ENCODE measurements at places on chromosomes 5 and 9. TPM values are rescaled to one million over a fixed set of nuclear protein-coding genes. Genes with fewer than 3 reads are reported as not detected.

DNA sequence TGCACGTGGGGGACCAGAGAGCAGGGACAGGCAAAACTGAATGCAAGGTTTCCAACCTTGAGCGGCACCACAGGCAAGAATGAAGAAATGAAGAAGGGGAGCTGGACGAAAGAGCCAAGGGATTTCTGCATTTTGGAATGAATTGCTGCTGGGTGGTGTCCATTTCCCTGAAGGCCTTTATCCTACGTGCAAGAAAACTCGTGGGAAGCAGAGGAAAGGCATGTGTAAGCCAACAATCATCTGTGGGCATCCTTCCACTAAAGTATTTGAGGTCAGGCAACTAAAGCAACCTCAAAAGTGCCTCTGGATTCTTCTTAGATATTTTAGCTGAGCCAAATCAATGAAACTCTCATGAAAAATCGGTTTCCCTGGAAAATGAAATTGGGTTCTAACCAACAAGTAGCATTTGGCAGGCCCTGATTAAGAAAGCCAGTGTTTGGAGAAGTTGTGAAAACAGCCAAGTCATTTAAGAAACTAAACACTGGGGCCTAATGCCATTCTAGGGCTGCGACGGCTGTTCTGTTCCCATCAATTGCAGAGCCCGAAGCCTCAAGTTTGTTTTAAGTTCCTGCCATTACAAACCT lies 4.7 kb upstream of the TGFBI start:
- no peak for DNase-seq
- H3K27me3 ChIP-seq: peaks cover 10% of the 10 kb centered on the region
- no peak overlapping the region for H3K27ac ChIP-seq
- H3K36me3 ChIP-seq: no peaks in the 10 kb centered on the region

DNA sequence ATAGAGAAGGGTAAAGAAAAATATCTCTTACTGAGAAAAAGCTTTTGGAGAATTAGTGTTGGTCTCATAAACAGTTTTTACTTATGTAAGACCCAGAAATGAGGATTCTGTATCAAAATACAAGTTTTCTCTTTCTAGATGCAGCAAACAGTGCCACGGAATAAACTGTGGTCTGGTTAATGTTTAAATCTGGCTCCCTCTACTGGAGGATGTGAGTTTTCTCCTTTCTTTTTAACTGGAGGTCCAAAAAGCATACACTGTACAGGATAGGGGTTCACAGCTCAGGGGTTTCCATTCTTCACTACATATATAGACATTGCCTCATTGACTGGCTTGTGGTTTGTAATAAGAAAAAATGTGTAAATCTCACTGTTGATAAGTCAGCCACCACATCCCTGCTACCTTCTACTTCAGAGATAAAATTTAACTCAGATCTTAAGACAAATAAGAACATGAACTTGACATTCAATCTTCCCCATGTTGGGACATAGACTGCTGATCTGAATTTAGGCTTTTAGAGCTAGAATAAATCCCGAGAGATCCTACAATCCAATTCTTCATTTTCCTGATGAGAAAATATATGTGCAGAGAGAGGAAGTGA lies 98.9 kb downstream of the CFAP95 start:
- H3K36me3 ChIP-seq: no peaks in the 10 kb centered on the region
- no peak overlapping the region for H3K27ac ChIP-seq
- no peaks in the 10 kb centered on the region for H3K27me3 ChIP-seq
- H3K4me1 ChIP-seq: peaks cover 7% of the 10 kb centered on the region
- no peak overlapping the region for H3K4me3 ChIP-seq
- DNase-seq: no peak

GRCh38 chr5:77709993-77710685 lies 66.0 kb downstream of the TBCA start:
- no peaks in the 10 kb centered on the region for H3K4me1 ChIP-seq
- no peaks in the 10 kb centered on the region for H3K27me3 ChIP-seq
- no peak overlapping the region for H3K4me3 ChIP-seq
- H3K27ac ChIP-seq: no peak overlapping the region
- peaks cover 21% of the 10 kb centered on the region for H3K36me3 ChIP-seq

DNA sequence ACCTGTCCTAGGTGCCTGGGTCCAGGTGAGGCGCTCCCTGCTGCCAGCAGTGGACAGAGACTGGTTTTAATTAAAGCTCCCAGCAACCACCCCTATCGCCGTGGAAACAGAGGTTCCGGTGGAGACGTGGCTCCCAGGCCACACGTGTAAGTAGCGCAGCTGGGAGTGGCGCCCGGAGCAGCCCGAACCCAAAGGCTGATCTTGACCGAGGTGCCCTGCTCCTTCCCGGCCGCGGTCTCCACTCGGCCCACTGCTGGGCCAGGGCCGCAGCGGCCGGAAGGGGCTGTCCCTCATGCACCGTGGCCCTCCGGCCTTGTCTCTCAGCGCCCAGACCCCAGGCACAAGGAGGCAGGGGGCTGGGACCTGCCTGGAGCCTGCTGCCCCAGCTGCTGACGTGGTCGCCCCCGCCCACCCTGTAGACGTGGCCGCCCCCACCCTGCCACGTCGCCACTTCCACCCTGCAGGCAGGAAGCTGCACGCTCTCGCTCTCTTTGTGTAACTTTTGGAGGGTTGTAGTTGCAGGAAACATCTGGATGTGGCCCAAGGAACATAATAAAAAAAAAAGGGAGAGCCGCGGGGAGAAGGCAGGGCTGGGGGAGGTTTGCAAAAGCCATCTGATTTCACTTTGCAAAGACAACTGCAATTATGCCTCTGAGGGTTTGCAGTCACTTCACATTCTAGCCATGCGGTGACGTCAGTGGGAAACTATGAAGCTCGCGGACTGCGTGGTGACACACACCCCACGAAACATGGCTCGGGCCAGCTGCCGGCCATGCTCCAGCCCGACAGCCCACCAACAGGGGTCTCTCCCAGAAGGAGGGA lies 129.9 kb downstream of the RXRA start:
- H3K4me3 ChIP-seq: no peak overlapping the region
- H3K27me3 ChIP-seq: no peaks in the 10 kb centered on the region
- H3K4me1 ChIP-seq: no peaks in the 10 kb centered on the region
- H3K27ac ChIP-seq: no peak overlapping the region

GRCh38 chr5:17187011-17187785 lies 30.2 kb upstream of the BASP1 start:
- H3K4me1 ChIP-seq: peaks cover 1% of the 10 kb centered on the region
- H3K27ac ChIP-seq: no peak overlapping the region
- no peak overlapping the region for H3K4me3 ChIP-seq
- H3K36me3 ChIP-seq: peaks cover 2% of the 10 kb centered on the region

GRCh38 chr9:581673-582497 lies 259.6 kb upstream of the DMRT1 start:
- H3K4me1 ChIP-seq: no peaks in the 10 kb centered on the region
- peaks cover 20% of the 10 kb centered on the region for H3K36me3 ChIP-seq
- no peak overlapping the region for H3K4me3 ChIP-seq
- H3K27ac ChIP-seq: no peak overlapping the region
- peak; percentile 71 for DNase-seq
- H3K27me3 ChIP-seq: no peaks in the 10 kb centered on the region

DNA sequence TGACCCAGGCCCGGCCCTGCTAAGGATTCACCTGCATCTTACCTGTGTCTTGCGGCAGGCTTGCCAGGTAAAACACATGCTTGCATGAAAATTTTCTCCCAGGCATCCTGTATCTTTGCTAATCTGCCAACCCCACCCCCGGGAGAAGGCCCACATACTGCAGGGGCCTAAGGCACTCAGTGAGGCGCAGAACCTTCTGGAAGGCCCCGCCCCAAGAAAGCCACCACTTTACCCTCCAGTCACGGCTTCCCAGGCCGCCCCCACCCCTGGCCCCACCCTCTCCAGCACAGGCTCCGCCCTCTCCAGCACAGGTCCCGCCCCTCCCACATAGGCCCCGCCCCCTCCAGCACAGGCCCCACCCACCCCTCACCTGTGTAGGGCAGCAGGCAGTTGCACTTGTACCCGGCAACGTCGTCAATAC lies 29.8 kb upstream of the SEC16A start:
- no peak overlapping the region for H3K27ac ChIP-seq
- H3K4me3 ChIP-seq: no peak overlapping the region
- H3K36me3 ChIP-seq: peaks cover 57% of the 10 kb centered on the region
- H3K27me3 ChIP-seq: no peaks in the 10 kb centered on the region
- peak; percentile 54 for DNase-seq

DNA sequence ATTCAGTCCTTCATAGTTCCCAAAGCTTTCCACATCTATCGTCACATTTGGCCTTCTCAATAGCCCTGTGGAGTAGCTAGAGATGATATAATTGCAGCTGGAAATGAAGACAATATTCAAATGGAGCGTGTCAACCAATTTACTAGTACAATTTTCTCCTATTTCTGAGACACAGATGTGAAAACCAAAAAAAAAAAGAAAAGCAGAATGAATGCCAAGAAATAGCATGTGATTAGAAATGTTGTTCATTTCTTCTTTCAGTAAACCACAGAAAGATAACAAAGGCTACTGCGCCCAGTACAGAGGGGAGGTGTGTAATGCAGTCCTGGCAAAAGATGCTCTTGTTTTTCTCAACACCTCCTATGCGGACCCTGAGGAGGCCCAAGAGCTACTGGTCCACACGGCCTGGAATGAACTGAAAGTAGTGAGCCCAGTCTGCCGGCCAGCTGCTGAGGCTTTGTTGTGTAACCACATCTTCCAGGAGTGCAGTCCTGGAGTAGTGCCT lies 99.0 kb downstream of the MUSK start:
- no peak overlapping the region for H3K27ac ChIP-seq
- no peak for DNase-seq
- H3K4me1 ChIP-seq: no peaks in the 10 kb centered on the region
- H3K27me3 ChIP-seq: no peaks in the 10 kb centered on the region
- H3K4me3 ChIP-seq: no peak overlapping the region

GRCh38 chr9:87498046-87498810 lies 561 bp downstream of the DAPK1 start:
- H3K27ac ChIP-seq: no peak overlapping the region
- H3K27me3 ChIP-seq: no peaks in the 10 kb centered on the region
- peaks cover 23% of the 10 kb centered on the region for H3K36me3 ChIP-seq
- H3K4me3 ChIP-seq: peak overlapping the region; percentile 94
- no peaks in the 10 kb centered on the region for H3K4me1 ChIP-seq

The NUTM2F gene
- total RNA-seq: not detected

GRCh38 chr9:117096138-117096537 lies 318.7 kb downstream of the ASTN2 start:
- no peak overlapping the region for H3K27ac ChIP-seq
- peaks cover 16% of the 10 kb centered on the region for H3K4me1 ChIP-seq
- no peak for DNase-seq
- no peaks in the 10 kb centered on the region for H3K27me3 ChIP-seq

DNA sequence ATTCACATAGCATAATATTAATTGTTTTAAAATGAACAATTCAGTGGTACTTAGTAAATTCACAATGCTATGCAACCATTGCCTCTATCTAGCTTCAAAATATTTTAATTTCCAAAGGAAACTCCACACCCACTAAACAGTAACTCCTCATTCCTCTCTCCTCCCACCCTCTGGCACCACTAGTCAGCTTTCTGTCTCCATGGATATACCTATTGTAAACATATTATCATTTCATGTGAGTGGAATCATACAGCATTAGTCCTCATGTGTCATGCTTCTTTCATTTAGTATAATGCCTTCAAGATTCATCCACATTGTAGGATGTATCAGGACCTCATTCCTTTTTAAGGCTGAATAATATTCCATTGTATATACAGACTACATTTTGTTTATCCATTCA lies 48.6 kb downstream of the PHF2 start:
- H3K4me1 ChIP-seq: no peaks in the 10 kb centered on the region
- H3K27ac ChIP-seq: no peak overlapping the region
- no peak for DNase-seq

GRCh38 chr9:73011181-73011750 lies 58.4 kb upstream of the ALDH1A1 start:
- H3K4me1 ChIP-seq: no peaks in the 10 kb centered on the region
- no peak overlapping the region for H3K4me3 ChIP-seq
- no peak overlapping the region for H3K27ac ChIP-seq
- no peaks in the 10 kb centered on the region for H3K27me3 ChIP-seq
- DNase-seq: no peak

- no peak overlapping the region for H3K4me3 ChIP-seq
- no peak for DNase-seq
- no peaks in the 10 kb centered on the region for H3K27me3 ChIP-seq
- H3K36me3 ChIP-seq: no peaks in the 10 kb centered on the region
Observed at GRCh38 chr9:38442473-38443096, 18.3 kb upstream of the IGFBPL1 start.

- no peaks in the 10 kb centered on the region for H3K4me1 ChIP-seq
- peaks cover 7% of the 10 kb centered on the region for H3K36me3 ChIP-seq
- no peak overlapping the region for H3K4me3 ChIP-seq
- DNase-seq: no peak
Observed at GRCh38 chr9:8278048-8278447, 478.5 kb upstream of the DMAC1 start.

DNA sequence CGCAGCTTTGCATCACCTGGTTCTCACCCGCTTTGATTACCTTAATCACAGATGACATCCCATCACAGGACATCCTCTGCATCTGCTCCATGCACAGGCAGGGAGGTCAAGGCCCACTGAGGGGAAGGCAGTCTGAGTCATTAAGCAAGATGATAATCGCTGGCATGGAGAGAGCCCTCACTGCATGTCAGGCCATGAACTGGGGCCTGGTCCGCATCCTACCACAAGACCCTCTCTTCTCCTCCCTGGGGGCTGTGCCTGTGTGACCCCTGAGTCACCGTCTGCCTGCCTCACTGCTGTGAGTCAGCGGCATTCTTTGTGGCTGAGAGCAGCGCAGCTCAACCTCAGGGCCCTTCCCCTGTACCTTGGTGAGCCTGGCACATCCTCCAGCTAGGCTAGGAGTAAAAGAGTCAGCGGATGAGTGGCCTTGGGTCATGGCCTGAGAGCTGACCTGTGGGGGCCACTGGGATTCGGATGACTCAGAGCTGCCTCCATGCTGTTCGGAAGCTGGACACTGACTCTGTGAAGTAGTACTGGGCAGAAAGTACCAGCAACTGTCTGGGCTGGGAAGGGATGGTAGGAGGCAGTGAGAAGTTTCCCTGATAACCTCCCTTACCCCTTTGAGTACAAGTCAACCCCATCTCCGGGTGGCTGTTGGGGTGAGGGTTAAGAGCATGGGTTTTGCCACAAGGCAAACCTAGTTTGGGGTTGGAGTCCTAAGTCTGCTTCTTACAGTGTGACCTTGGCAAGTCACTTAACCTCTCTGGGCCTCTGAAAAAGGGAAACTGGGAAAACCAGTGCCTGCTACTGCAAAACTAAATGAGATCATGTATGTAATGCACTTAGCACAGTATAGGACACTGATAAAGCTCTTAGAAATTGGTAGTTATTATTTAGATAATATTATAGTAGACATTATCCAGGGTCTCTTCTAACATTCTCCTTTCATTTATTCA lies 14.6 kb upstream of the ARSI start:
- H3K27ac ChIP-seq: no peak overlapping the region
- no peaks in the 10 kb centered on the region for H3K27me3 ChIP-seq
- no peaks in the 10 kb centered on the region for H3K36me3 ChIP-seq
- H3K4me3 ChIP-seq: no peak overlapping the region

The IFNA21 gene
- total RNA-seq: not detected

The SHISAL2B gene
- total RNA-seq: 5.0 TPM

GRCh38 chr9:125464591-125465385 lies 203.2 kb downstream of the GAPVD1 start:
- H3K27ac ChIP-seq: no peak overlapping the region
- no peak for DNase-seq

- H3K4me3 ChIP-seq: no peak within 1 kb of the TSS
- peaks cover 13% of the 10 kb centered on the region for H3K36me3 ChIP-seq
- H3K27ac ChIP-seq: no peak within 1 kb of the TSS
- H3K4me1 ChIP-seq: no peaks in the 10 kb centered on the region
- DNase-seq: peak; percentile 59
- H3K27me3 ChIP-seq: no peaks in the 10 kb centered on the region
Observed at GRCh38 chr5:141186897-141187512, at the start of gene PCDHB9. Gene PCDHB9 (plus strand): TSS chr5:141187161. CDS start chr5:141187319, 158 bp downstream.

- H3K27me3 ChIP-seq: no peaks in the 10 kb centered on the region
- H3K27ac ChIP-seq: no peak overlapping the region
- peaks cover 96% of the 10 kb centered on the region for H3K36me3 ChIP-seq
- H3K4me3 ChIP-seq: no peak overlapping the region
- no peak for DNase-seq
- H3K4me1 ChIP-seq: no peaks in the 10 kb centered on the region
Observed at GRCh38 chr5:33457817-33458216, 17.1 kb downstream of the TARS1 start.

Data from H9 (cell line).